ENCODE measurements at places on chromosomes 13 and 19.

DNA sequence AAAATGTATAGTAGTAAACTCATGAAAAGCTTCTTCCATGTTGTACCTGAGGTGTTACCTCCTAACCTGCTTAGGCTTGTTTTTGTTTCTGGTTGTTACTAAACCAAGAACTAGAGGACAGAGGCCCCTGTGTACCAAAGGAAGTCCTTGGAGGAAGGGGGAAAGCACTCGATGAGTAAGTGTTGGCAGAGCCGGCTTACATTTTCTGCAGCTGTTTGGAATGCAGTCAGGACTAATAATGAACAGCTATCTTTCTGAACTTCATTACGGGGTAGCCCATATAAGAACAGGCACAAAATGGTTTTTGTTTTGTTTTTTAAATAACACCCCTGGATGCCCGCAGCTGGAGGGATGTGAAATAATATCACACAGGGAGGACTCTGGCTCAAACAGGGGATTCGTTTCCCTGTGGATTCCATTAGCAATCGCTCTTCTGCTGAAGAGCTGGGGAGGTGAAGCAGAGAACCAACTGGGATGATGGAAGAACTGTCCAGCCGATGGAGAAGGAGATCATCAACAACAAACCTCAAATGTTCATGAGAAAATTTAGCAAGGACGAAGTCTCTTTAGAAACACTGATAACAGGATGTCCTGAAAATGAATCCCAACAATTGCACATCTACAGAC is 214.2 kb upstream of the MAB21L1 start:
- DNase-seq = no peak

GRCh38 chr19:7115721-7116120 is 46.2 kb downstream of the ZNF557 start:
- DNase-seq = no peak

GRCh38 chr13:54484166-54484565 is 1455.6 kb downstream of the OLFM4 start:
- no peak for DNase-seq

DNA sequence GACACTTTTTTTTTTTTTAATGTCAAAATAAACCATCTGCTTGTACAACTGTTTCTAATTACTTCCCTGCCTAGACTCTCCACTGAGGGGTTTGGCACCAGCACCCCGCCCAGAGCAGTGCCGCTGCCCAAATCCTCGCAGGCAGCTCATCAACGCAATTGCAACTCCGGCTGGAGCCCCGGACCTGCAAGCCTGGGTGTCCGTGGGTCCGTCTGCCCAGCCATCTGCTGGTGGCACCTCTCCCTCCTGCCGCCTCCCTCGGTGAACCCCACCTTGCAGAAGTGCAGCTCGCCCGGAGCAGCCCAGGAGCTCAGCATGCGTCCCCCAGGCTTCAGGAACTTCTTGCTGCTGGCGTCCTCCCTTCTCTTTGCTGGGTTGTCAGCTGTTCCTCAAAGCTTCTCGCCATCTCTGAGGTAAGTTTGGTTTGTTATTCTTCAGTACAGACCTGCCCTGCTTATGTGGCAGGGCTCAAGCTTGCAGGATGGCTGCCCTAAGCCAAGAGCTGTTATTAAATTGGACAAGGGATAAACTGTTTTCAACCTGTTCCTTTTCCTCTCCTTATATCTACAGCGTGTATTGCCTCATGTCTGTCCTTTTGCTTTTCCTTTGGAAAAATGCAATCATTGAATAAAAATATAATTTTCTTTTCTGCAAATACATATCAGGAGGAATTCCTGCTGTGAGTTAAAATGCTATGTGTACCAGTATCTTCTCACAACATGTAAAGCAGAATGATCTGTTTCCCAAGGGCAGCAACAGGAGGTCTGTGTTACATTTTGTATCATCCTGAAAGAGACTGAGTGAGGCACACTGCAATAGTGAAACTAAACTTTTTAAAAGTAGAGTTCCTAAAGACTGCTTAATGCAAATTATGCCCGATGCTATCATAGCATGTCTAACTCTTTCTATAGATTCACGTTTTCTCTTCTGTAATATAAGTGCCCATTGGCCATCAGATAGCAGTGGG is at the start of gene ITGBL1:
Gene ITGBL1 (plus strand): TSS at position 157 of the 967 bp plus-strand sequence. CDS start 159 bp downstream, at position 316.
- no peak for DNase-seq

DNA sequence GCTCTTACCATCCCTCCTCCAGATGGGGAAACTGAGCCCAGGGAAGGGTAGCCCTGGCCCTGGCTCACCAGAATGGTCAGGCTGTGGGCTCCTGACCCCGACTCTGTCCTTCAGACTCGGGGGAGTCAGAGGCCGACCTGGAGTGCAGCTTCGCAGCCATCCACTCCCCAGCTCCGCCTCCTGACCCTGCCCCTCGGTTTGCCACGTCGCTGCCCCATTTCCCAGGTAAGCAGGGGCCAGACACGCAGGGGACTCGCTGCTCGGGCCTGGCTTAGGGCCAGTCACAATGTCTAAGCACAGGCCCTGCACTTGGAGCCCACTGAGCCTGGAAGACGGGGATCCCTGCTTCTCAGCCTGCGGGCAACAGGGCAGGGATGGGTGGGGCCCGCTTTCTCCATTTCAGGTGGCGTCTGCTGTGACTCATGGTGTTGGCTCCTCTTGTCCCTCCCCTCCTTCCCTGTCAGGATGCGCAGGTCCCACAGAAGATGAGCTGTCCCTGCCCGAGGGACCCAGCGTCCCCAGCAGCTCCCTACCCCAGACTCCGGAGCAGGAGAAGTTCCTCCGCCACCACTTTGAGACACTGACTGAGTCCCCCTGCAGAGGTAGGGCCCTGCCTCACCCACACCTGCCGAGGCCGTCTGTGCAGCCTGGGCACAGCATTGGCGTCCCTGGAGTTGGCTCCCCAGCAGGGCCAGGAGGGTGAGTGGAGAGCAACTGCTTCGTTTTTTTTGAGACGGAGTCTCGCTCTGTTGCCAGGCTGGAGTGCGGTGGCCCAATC is 9.2 kb upstream of the OVOL3 start:
- DNase-seq = no peak

DNA sequence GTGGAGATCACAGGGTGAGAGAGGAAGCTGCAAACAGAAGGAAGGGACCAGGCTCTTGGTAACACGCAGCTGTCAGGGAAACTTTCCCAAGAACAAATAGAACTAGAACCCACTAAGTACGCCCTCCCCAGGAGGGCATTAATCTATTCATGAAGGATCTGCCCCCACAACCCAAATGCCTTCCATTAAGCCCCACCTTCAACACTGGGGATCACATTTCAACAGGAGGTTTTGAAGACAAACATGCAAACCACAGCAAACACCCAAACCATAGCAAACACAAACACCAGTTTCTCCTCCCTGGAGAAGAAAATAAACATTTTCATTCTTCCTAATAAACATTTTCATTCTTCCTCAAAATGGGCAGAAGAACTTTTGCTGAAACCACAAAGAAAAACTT is 329.6 kb downstream of the EFNB2 start:
- no peak for DNase-seq

DNA sequence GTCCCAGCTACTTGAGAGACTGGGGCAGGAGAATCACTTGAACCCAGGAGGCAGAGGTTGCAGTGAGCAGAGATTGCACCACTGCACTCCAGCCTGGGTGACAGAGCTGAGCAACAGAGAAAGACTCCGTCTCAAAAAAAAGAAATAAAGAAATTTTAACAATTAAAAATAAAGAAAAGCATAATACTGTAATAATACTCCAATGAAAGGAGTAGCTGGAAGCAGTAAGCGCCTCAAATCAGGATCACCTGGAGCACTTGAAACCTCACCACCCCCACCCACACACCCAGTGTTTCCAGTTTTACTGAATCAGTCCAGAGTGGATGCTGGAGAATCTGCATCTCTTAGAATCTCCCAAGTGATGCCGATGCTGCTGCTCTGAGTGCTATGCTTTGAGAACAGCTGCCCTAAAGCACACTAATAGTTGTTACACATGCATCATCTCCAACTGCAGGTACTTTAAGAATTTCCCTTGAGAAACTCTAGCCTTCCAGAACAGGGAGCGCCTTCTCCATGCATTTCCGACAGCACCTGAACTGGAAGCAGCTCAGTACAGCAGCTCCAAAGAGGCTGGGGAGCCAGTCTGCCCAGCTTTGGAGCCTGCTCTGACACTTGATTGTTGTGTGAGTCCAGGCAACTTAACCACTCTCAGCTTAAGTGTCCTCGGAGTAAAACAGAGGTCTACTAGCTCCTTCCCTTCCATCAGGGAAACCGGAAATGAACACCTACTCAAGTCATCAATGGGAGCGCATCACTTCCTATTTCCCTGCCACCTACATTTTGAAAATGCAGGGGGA is 2.9 kb downstream of the ABCC4 start:
- no peak for DNase-seq

- no peak for DNase-seq
Measured at GRCh38 chr13:98025480-98026025, 72.1 kb downstream of the IPO5 start.

- no peak for DNase-seq
Measured at GRCh38 chr19:4510435-4511255, 7.6 kb downstream of the PLIN4 start.

GRCh38 chr13:102724923-102725322 is 30.1 kb upstream of the METTL21C start:
- DNase-seq = no peak

- DNase-seq = no peak
Measured at GRCh38 chr19:46731007-46731501, 14.1 kb upstream of the PRKD2 start.

- no peak for DNase-seq
Measured at GRCh38 chr19:33998302-33998701, 174.0 kb upstream of the LSM14A start.

DNA sequence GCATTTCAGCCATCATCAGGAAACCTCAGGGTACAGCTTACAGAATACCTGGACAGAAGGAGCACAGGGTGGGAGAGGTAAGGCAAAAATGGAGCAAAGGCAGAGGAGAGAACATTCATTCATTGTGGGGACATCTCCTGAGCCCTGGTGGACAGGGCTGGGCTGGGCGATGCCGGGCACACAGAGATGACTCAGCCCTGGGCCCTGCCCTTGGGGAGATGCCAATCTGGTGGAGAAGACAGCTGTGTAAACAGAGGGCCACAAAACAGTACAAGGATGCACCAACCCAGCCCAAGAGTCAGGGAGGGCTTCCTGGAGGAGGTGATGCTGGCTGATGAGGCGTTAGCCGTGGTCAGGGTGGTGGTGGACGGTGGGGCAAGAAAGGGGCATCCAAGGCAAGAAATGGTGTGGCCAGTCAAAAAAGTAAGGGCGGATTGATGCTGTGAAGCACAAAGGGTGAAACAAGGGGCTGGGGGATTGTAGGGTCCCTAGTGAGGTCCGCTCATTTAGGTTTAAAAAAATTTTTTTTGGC is 3.6 kb upstream of the HAS1 start:
- DNase-seq = no peak

- DNase-seq = no peak
Measured at GRCh38 chr13:91383836-91384235, 14.6 kb upstream of the GPC5 start.

- no peak for DNase-seq
Measured at GRCh38 chr19:33771384-33772101, 25.1 kb upstream of the KCTD15 start.

DNA sequence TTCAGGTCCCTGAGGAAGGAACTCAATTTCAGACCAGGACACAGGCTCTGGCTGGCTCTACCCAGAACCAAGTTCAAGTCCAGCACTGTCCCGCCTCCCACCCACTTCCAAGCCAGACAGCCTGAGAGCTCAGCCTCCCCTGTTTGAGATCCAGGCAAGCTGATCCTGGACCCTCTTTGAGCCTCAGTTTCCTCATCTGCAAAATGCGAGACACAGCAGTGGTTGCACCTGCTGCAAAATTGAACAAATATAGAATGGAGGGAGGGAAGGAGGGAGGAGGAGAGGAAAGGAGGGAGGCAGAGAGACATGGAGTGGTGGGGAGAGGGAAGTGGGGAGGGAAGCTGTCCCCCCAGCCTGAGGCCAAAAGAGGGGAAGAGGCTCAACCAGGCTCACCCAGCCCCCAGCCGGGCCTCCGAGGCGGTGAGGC is 751 bp downstream of the TMEM221 start:
- no peak for DNase-seq

- DNase-seq = peak; percentile 62
Measured at GRCh38 chr13:50365408-50366391, 350.5 kb downstream of the KCNRG start.

DNA sequence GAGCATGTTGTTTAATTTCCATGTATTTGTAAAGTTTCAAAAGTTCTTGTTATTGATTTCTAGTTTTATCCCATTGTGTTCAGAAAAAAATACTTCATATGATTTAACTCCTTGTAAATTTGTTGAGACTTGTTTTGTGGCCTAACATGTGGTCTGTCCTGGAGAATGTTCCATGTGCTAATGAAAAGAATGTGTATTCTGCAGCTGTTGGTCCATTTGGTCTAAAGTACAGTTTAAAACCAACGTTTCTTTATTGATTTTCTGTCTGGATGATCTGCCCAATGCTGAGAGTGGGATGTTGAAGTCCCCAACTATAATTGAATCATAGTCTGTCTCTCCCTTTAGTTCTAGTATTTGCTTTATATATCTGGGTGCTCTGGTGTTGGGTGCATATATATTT is 34.9 kb upstream of the TPP2 start:
- no peak for DNase-seq

GRCh38 chr19:7497292-7497691 is 8.5 kb upstream of the PEX11G start:
- no peak for DNase-seq

DNA sequence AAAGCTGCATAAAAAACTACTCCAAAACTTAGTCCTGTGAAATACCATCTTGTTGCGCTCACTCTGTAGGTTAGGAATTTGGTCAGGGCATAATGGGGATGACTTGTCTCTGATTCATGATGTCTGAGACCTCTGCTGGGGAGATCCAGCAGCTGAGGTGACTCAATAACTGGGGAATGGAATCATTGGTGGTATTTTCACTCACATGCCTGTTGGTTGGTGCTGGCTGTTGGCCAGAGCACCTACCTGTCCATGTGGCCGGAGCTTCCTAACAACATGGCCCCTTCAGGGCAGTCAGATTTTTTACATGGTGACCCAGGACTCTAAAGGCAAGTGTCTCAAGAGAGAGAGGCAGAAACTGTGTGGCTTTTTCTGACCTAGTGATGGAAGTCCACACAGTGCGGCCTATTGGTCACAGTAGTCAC is 7.4 kb upstream of the ESD start:
- DNase-seq = no peak

GRCh38 chr19:38006361-38007045 is 99.5 kb downstream of the SIPA1L3 start:
- DNase-seq = no peak

DNA sequence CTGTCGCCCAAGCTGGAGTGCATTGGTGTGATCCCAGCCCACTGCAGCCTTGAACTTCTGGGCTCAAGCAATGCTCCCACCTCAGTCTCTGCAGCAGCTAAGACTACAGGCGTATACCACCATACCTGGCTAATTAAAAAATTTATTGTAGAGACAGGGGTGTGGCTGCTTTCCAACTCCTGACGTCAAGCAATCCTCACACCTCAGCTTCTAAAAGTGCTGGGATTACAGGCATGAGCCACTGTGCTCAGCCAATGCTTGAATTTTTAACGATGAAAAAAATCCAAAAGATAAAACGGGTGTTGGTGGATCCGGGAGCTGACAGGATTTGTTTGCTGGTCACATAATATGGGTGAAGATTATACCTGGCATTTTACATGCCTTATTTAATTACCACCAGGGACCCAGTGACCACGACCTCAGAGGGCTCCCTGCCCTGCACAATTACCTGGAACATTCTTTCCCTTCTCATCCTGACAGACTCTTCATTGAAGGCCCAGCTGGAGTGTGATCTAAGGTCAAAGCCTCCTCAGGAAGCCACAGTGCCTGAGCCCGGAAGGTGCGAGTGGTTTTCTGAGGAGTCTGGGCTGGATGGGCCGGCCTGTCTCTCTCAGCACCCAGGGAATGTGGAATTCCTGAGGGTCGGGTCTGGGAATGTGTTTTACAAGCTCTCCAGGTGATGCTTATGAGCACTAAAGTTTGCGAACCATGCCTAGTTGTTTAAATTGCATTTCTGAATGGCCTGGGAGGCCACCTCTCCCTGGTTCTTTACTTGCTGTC is 193.3 kb downstream of the USP12 start:
- DNase-seq = no peak

All from esophagus muscularis mucosa (tissue), 4 donors.